ENCODE measurements at places on chromosomes 7 and 10. TPM values are rescaled to one million over a fixed set of nuclear protein-coding genes. Genes with fewer than 3 reads are reported as not detected.

HTR5A gene
- not detected for total RNA-seq

POLR2J2 gene
- 7.0 TPM for total RNA-seq

MBLAC1 gene
- 6.3 TPM for total RNA-seq

LIMK1 gene
- total RNA-seq: 20.9 TPM

ASIC3 gene
- total RNA-seq: 3.7 TPM

NPVF gene
- not detected for total RNA-seq

CPED1 gene
- total RNA-seq: 0.88 TPM

SLC25A40 gene
- total RNA-seq: 7.5 TPM

GBF1 gene
- 23.5 TPM for total RNA-seq

PALD1 gene
- total RNA-seq: 1.6 TPM

PPP1R9A gene
- 13.2 TPM for total RNA-seq

OR2F2 gene
- total RNA-seq: not detected

DLX5 gene
- not detected for total RNA-seq

LRRD1 gene
- total RNA-seq: 0.15 TPM

IFIT1 gene
- total RNA-seq: 0.79 TPM

RAPGEF5 gene
- total RNA-seq: 6.5 TPM
